NCI-H1092 (cell line): ENCODE measurements at places on chromosomes 5 and 9.

- no peak for DNase-seq
These were observed 151.5 kb upstream of the PITX1 start for GRCh38 chr5:135185481-135186065.

DNA sequence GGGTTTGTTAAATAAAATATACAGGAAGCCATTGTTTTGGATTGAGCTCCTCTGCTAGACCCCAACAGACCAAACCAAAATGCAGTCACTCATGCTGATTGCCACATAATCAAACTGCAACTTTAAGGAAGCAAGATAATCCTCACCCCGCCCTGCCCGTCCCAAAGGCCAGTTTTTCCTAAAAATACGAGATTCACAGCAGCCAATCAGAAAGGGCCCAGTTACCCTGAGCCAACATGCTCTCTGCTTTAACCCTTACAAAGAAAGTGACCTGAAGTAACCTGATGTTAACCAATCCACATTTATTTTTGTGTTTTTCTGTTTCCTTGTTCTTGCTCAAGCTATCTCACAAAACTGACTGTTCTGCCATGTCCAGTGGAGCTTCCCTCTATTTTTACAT, 21.5 kb upstream of the RNF20 start:
- no peak for DNase-seq

- no peak for DNase-seq
These were observed 99.9 kb downstream of the GTF3C4 start for GRCh38 chr9:132769906-132770769.

DNA sequence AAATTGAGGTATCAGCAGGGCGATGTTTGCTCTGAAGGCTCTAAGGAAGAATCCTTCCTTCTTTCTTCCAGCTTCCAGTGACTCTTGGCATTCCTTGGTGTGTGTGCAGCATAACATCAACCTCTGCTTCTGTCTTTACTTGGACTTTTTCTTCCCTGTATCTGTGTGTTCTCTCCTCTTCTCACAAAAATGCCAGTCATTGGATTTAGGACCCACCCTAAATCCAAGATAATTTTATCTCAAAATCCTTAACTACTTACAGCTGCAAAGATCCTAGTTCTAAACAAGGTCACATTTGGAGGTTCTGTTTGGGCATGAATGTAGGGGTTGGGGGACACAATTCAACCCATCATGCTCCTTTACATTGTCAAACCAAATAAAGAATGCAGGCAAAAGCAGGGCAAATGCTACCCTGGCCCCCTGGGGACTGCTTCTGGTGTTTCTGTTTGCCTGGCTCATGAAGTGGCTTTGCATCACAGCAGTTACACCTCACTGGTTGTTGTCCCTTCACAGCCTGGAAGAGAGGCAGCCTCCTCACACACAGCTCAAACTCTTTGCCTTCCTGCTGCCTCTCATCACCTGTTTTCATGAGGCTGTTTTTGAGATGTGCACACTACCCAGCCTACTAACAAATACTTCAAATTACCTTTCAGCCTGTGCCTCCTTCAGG, 64.8 kb upstream of the PLCXD3 start:
- no peak for DNase-seq

DNA sequence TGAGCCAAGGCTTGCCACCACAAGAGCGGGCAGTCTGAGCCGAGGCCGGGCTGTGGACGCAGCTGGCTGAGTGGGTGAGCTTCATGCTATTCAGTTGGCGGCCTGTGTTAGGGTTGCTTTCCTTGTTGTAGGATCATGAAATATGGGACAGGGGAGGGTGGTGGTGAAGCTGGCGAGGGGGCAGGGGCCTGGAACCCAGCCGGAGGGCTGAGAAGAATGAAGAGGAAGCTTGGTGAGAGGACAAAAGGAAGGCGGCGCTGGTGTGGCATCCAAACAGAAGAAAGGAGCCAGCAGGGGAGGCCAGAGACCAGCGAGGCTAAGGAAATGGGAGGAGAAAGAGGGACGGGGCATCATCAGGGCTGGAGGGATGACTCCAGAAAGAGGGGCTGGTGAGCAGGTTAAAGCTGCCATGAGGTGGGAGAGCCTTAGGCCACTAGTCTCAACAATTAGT, 18.3 kb downstream of the RALGPS1 start:
- DNase-seq, result no peak

DNA sequence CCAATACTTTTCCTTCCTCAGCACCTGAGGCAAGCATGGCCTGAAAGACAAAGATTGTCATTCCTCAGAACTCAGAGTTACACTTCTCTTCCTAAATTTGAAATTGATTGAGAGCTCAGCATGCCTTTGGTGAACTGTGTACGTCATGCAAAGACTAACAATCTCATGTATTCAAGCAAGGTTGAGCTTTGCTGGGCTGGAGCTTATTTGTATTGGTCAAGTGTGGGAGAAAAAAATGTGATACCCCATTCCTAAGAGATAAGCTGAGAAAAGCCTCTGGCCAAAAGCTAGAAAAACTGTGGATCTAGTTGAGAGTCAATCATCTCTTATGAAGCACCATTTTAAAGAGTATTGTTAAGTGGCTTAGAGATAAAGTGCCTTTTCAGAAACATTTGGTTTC, 392.2 kb downstream of the RASEF start:
- no peak for DNase-seq
